ENCODE measurements at places on chromosomes 16 and 17.

DNA sequence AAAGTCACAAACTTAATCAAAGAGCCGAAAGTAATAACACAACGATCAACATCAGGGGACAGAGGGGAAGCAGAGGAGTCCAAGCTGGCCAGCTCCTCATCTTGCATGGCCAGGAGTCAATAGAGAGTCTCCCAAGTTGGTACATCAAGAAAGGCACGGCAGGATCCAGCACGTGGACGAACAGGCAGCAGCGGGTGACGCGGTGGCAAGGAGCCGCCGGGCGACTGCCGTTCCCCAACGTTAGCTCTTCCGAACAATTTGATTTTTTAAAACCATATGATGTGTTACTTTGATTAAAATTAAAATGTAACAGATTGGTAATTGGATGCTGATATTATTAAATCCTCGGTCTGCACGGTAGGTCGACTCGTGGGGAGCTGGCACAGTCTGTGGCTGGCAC, 81.8 kb upstream of the DOC2B start:
- DNase-seq: no peak

- no peak for DNase-seq
Observed at GRCh38 chr16:27181019-27181790, 22.1 kb upstream of the KDM8 start.

- DNase-seq: no peak
Observed at GRCh38 chr16:10081201-10081940, 100.9 kb downstream of the GRIN2A start.

DNA sequence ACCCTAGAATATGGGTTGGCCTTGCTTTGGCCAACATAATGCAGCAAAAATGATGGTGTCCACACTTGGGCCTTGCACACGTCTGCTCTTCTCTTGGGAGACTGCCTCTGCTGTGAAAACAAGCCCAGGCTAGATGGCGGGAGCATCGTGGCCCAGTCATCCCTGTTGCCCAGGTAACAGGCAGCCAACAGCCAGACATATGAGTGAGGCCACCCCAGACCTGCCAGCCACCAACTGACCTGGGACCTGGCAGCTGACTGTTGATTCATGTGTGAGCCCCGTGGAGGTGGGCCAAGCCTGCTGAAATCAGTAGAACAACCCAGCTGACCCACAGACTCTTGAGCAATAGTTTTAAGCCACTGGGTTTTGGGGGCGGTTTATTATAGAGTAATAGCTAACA, 39.4 kb upstream of the CDH3 start:
- no peak for DNase-seq

Measured in non-pigmented ciliary epithelial cell (primary cell).